ENCODE measurements at places on chromosomes 1 and 21.

DNA sequence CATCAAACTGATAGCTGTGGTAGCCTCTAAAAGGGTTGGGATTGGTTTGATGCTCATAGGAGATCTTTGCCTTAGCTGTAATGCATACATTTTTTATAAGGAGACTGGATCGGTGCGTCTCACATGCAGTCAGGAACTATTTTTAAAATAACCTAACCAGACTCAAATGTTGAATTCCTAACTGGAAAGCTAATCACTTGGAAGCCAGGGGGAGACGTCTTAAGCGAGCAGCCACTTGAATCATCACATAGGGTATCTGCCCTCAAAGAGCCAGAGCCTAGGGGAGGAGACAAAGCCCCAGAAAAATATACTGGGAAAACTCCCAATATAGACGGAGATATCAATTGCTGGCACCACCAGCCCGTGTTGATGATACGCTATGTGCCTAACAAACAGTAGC, 61.7 kb upstream of the PUM1 start:
- DNase-seq, result peak; percentile 23

DNA sequence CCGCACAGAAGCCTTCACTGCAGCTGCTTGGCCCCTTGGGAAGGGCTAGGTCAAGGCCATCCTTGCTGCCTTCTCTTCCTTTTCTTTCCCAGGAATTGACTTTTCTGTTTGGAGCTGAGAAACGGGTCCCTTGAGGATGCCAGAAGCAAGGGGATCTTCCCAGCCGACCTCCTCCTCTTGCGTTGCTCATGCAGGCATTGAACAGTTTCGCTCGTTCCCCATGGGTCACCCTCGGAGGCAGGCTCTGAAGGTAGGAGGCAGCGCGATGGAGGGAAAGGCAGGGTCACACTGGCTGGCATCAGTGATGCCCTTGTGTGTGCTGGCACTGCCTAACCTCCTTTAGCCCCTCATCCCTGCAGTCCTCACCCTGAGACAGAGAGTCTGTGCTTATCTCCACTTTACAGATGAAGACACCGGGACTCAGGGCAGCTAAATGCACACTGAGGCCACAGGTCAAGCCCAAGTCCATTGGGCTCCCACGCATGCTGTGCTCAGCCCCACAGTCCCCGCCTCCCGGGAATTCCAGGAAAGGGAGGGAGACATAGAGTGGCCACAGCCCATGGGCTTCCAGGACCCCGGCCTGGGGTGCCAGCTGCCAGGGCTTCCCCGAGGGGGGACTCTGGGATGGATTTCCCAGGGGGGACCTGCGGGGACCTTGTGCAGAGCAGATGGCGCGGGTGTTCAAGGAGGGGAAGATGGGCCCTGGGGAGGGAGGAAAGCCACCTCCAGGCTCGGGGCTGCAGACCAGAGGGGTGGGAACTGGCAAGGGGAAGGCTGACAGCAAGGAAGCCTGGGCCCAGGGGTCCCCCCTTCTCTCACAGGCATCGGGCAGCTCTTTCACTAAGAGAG, 90.2 kb downstream of the SPSB1 start:
- DNase-seq, result no peak

DNA sequence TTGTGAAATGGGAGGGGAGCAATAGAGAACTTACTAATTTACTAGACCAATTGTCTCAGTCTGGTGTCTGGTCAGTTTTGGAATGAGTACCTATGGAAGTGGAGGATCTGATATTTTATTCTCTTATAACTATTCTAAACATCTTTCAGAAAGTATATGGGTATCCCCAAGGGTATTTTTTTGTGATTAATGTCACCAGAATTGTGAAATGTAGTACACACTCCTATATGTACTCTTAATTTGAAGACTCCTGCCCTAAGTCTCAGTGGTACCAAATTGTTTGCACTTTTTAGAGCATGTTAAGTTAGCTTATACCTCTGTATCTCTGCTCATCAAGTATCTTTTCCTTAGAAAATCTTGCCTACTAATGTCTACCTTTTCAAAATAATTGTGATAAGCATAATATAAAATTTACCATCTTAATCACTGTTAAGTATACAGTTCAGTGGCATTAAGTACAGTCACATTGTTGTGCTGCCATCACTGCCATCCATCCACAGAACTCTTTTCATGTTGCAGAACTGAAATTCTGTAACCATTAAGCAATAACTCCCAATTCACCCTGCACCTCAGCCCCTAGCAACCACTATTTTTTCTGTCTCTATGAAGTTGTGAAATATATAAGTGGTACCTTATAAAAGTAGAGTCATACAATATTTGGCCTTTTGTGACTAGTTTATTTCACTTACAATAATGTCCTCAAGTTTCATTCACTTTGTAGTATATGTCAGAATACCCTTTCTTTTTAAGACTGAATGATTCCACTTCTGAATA, 40.5 kb downstream of the SLC30A7 start:
- DNase-seq, result peak; percentile 70

DNA sequence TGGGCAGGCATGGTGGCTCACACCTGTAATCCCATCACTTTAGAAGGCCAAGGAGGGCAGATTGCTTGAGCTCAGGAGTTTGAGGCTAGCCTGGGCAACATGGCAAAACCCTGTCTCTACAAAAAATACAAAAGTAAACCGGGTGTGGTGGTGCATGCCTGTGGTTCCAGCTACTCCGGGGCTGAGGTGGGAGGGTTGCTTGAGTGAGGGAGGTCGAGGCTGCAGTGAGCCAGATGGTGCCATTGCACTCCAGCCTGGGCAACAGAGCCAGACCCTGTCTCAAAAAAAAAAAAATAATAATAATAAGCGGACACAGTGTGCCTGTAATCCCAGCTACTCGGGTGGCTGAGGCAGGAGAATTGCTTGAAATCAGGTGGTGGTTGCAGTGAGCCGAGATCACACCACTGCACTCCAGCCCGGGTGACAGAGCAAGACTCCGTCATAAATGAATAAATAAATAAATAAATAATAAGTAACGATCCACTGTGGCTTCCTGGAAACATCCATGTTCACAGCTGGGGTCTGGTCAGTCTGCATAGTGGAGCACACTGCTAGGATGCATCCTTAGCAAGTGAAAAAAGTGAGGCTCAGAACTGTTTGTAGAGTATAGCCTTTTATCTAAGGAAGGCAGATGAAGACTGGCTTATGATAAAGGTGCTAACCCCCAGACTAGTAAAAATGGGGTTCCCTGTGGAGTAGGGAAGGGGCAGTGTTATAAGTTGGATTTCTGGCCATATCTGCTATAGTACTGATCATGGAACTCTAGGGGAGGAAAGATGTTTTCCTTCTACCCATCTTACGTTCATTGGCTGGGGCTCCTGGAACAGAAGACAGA, 15.7 kb downstream of the PKNOX1 start:
- no peak for DNase-seq

DNA sequence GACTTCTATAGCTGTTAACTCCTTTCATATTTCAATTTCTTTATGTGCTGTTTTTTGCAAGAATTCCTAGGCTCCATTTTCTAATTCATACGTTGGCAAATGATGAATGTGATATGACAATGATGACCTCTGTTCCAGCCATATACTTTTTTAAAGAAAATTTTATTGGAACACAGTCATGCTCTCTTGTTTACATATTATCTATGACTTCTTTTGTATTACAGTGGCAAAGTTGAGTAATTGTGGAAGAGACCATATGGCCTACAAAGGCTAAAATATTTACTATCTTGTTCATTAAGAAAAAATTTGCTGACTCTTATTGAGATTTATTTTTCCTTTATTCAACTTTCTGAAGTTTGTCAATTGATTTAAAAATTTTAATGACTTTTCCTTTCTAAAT, 7.1 kb downstream of the IFI44L start:
- DNase-seq, result peak; percentile 49

DNA sequence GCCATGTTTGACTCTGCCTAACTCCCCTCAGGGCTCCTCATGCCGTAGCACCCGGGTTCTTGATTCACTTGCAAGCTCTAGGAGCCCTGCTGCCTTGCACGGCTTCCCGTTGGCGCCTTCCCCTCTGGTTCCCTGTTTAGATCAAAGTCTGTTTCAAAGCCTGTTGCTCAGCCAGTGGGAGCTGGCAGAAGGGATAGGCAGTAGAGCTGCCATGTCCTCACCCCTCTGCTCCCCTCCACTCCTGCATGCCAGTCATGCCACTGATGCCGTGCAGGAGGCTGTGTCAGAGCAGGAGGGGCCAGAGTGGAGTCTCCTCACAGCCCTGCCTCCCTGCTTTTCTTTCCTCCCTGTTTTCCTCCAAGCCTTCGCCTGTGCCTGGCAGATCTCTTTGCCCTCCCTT, 26.5 kb downstream of the HMGCS2 start:
- peak; percentile 33 for DNase-seq

DNA sequence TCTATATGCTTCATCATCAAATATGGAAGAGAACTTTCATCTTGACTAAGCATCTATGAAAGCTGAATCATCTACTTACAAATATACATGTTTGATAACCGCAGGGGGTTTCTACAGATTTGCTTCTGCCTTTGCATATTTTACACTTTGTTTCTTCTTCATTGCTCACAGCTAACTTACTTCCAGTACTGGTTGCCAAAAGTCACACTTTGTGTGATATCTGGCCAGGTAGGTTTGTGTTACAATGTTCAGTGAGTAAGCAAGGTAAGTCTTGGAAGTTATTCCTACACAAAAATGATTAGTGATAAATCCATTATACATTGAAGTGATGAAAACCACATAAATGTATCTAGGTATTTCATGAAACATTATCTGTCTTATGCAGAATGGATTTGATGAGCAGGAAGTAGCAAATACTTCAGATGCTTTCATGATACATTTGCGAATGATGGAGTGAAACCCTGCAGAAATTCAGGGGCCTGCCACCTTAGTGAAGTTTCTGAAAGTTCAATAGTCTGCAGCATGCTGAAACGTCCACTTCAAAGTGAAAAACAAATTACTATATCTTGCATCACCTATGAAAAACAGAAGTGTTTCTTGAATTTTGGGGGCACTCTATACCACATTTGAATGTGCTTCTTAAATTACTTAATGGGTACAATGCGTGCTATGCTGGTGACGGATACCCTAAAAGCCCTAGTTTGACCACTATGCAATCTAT, 187.3 kb downstream of the ATP6V1G3 start:
- no peak for DNase-seq

- no peak for DNase-seq
Observed at GRCh38 chr1:107487506-107487905, 346.7 kb downstream of the NTNG1 start.

- DNase-seq, result no peak
Observed at GRCh38 chr1:4108758-4109627, 208.9 kb upstream of the C1orf174 start.

GRCh38 chr1:46168477-46168876, 6.4 kb upstream of the TSPAN1 start:
- DNase-seq, result no peak

DNA sequence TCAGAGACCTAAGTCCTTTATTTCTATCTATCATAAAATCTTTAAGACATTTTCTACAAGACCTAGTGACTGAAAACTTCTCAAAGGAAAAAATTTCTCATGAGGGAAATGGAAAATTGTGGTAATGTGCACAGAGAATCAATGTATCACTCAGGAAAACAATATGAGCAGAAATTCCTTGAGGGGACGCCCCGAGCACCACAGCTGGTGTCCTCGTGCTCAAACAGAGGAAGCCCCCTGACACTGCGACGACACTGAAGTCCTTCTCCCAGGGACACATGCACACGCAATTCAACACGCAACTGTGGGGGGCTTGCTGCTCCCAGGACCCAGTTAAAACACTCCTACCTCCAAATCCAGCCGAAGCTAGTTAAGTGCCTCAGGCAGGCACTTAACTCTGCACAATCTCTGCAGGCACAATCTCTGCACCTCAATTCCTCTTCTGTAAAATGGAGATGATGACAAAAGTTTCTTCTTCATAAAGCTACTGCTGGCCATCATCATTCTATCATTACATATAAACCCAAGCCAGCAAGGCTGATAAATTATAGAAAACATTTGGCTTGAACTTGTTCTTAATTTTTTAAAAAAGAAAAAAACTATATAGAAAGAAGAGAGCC, 16.0 kb downstream of the ZBTB17 start:
- DNase-seq, result no peak

DNA sequence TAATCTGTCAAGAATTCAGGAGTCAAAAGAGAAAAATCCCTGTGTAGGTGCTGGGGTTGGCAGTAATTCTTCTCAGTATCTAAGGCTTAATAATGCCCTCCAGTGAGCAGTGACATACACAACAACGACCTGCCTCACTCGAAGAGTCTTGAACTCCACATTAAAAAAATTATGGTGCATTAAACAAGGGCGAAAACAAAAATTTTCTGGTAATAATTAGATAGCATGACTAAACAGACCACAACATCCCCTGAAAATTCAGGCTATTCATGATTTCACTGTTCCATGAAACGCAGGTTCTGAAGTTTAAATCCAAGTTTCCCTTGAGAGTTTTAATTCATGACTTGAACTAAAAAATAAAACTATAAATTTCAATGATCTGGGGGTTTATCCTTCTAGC, 5.1 kb downstream of the SRSF4 start:
- peak; percentile 27 for DNase-seq

DNA sequence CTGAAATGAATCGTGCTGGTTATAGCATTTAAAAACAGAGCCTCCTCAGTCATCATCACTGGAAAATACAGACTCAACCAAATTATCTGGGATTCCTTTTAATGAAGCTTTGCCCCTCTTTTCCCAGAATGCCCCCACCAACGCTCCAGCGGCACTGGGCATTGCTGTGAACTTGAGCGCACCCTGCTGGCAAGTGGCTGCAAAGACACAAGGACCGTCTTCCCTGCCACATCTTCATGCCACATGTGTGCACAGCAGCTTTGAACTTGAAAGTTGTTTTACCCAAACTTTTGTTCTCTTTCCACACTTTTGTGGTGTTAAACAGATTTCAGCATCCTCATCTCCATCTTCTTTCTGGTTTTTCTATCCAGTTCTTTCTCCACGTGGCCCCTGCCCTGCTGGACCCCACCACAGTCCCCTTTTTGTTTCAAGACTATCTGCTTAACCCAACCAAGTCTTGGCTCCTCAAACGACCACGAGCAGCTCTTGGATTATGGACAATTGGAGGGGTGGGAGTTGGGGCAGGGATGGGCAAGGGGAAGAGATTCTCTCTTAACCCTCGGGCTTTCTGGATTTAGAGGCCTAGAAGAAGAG, 12.8 kb upstream of the LMX1A start:
- peak; percentile 26 for DNase-seq

DNA sequence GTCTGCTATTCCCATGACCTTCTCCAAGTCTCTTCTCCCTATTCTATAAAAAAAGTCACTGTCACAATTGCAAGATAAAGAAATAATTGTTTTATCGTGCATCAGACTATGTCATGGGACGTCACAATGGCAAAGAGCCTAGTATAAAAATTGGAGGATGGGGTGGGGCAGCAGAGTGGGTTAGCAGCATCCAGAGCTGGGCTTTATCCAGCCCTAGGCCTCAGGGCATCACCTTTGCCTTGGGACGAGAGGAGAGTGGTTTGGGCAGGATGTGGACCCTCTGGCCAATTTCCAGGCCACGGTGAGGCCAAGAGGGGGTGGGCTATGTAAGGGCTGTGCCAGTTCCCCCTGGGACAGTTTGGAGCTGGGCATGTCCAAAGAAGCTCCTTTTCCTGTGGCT, 25.7 kb downstream of the WNT4 start:
- DNase-seq, result no peak

DNA sequence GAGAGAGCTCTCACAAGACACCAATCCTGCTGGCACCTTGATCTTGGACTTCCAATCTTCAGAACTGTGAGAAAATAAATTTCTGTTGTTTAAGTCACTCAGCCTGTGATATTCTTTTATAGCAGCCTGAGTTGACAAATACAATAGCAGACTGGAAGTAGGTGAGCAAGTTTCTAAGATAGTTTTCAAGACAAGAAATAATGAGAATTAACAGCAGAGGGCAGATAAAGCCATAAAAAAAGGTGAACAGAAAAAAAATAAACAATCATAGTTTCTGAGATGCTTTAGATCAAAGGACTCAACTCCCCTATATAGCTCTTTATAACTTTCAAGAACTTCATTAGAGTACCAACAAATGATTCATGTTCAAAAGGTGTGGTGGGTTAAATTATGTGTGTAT, 119.8 kb downstream of the PLPPR5 start:
- no peak for DNase-seq
